Activated naive CD8-positive, alpha-beta T cell treated with anti-CD3 and anti-CD28 coated beads for 36 hours (primary cell): ENCODE measurements at places on chromosomes 1 and 21. TPM values are rescaled to one million over a fixed set of nuclear protein-coding genes. Genes with fewer than 3 reads are reported as not detected.
A peak's percentile ranks its signal among the peaks of the same experiment; 100 is the strongest.

DNA sequence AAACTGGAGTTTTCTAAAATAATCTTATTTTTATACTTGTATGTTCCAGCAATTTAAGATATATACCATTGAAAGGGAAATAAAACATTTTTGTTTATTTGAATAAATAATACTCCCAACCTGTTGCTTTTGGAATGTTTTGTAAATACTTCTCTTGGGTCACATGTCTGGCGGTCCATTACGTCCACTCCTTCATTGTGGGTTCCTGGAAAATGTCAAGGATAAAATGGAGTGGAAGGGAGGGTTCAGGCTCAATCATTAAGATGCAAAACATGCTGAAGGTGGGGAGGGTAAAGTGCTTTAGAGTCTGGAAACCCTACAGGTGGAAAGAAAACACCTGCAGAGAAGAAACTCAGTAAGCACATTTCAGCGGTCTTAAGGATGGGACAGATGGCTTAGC lies 34.2 kb upstream of the FAM3B start:
- DNase-seq: no peak

DNA sequence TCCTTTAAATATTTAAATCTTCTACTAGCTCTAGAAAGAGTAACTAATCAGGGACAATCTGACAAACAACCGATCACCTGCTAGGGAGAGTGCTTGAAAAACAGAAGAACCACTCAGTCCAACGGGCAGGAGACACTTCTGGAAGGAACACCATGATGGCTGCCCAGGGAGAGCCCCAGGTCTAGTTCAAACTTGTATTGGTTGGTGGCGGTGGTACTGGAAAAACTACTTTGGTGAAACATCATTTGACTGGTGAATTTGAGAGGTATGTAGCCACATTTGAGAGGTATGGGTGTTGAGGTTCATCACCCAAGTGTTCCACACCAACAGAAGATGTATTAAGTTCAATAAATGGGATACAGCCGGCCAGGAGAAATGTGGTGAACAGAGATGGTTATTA lies 4.8 kb upstream of the WDR47 start:
- no peak for DNase-seq

DNA sequence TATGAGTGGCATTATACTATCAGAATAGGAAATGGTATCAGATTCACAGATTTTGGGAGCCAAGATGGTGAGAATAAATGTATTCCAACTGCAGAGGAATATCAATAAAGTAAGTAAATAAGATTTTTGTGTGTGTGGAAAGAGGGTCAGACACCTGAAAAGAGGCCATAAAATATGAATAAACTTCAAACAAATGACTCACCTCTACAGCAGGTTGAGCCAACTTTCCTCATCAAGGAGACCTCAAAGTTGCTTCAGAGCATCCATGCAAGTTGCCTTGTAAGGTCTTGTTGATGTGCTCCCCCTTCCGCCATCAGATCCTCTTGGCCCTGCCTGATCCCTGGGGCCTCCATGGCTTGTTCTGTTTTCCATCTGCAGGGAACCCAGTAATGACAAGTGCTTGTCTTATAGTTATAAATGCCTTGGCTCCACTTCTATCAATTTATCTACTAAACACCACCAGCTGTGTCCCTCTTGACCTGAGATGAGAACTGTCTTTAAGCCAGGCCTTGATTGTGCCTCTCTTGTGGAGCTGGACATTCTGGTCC lies 775.6 kb downstream of the LTN1 start:
- no peak for DNase-seq

- no peak for DNase-seq
These were observed 21.5 kb downstream of the SEMA6C start for GRCh38 chr1:151124763-151125403.

- DNase-seq: no peak
These were observed 57.0 kb upstream of the TARBP1 start for GRCh38 chr1:234535763-234536515.

GRCh38 chr1:209601809-209602657 lies 18.5 kb downstream of the CAMK1G start:
- DNase-seq: peak; percentile 26

- no peak for DNase-seq
These were observed 79.7 kb upstream of the TMEM51 start for GRCh38 chr1:15073799-15074308.

- no peak for DNase-seq
These were observed 525 bp downstream of the RYR2 start for GRCh38 chr1:237042526-237042891.

- DNase-seq: no peak
These were observed 98.2 kb upstream of the ERG start for GRCh38 chr21:38596264-38597042.

DNA sequence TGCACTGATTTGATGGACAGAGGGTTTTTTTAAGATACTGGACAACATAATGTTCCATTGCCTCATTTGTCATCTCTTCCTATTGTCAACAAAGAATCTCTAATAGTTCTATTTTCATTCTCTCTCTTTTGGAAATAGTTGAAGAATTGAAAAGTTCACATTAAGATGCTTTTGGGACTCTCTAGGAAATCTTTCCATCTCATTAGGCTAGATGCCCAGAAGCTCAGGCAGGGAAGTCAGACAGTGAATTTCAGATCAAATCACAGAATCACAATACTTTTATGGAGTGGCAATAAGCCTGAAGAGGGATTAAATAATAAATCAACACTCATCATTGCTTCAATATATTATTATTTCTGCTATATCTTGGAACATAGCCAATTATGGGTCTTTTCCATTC lies 29.2 kb downstream of the NEGR1 start:
- no peak for DNase-seq

GRCh38 chr1:54081306-54082270 lies 28.2 kb downstream of the TCEANC2 start:
- peak; percentile 52 for DNase-seq

DNA sequence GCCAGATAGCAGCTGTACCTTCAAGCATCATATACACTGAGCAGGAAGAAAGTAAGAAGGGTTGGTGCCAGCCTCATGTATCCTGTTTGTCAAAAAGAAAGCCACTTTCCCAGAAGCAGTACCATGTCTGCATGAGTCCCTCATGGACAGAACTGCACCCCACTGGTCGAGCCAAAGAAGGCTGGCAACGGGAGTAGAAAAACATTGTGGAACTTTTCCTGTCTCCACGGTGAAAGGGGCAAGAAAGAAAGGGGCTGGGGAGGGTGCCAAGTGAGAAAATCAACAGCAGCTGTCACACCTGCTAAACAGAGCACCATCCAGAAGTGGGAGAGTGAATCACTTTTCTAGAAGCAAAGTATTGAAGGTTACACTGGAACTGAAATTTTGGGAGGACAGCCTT lies 621.7 kb downstream of the LMO4 start:
- no peak for DNase-seq

DNA sequence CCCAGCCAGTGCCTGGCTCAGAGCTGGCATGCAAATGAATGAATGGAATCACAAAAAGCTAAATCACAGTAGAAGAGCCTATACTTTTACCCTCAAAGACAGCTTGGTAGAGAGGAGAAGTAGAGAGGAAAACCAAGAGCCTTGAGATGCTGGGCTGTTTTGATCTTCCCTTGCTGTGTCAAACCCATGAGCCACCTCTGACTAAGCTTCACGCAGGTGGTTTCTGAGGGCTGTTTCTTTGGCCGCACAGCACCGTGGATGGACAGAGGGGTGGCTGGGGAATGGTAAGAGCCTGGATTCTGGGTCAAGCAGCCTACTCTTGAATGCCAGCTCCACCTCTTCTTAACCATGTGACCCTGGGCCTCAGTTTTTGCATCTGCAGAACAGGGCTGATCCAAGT lies 18.6 kb downstream of the ABCG1 start:
- peak; percentile 53 for DNase-seq

DNA sequence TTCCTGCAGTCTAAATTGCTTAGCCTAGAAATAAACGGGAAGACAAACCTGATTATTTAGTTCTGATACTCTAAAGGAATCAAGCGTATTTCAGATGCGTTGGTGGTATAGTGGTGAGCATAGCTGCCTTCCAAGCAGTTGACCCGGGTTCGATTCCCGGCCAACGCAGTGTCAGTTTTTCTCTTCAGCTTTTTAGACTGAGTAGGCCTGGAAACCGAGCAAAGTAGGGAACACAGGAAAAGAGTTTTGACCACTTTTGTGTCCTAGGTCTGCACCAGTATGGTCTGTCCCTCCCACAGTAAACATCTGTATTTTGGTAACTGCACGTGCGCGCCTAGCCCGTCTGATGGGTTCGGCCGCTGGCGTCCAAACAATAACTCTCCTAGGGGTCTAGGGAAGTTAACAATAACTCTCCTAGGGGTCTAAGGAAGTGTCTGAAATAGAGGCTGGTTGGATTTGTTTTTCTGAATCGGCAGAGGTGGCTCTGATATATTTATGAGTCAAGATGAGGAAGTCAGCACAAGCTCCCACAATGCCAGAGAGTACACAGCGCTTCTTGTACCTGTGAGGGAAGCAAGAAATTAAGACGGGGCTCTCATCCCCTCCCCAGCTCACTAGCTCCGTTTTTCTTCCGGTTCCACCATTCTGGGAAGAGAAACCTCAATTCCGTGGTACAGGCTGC lies 15.6 kb upstream of the HJV start:
- peak; percentile 77 for DNase-seq

The KMO gene
- 0.34 TPM for total RNA-seq

The AMIGO1 gene
- 2.1 TPM for total RNA-seq

The NUCKS1 gene
- total RNA-seq: 174 TPM

The CELA2A gene
- total RNA-seq: not detected
